Left kidney (tissue), 8 donors: ENCODE measurements at places on chromosomes 7 and 10.

DNA sequence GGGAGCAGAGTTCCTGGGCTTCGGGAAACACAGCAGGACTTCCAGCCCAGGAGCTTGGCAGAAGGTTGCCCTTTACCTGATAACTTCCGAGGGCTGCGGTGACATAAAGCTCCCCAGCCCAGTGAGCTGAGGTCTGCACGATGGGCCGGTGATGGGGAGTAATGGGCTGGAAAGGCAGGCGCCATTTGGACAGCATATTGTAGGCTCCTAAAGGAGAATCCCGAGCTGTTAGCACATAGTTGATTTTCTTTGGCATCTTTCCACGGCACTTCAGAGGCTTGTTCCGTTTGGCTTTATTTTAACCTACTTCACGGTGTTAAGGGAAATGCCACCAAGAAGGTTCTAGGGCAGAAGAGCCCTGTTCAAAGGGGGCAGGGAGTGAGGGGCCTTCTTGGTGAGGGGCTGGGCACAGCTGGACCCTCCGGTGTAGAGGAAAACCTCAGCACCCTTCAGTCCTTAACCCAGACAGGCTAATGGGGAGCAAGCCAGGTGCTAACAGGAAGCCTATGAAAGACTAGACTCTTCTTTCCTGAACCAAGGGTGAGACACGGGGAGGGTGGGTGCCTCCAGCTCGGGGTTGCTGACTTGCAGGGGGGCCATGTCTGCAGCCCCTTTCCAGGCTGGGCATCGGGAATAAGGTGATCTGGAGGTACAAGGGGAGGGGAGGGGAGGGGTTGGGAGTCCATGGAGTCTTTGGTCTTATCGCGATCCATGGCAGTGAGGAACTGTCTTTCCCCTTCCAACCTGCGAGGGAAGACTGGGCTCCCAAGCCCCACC, 347.7 kb downstream of the GLRX3 start:
- no peak for DNase-seq

GRCh38 chr10:21125471-21126228, 228.5 kb upstream of the NEBL start:
- DNase-seq, result no peak

DNA sequence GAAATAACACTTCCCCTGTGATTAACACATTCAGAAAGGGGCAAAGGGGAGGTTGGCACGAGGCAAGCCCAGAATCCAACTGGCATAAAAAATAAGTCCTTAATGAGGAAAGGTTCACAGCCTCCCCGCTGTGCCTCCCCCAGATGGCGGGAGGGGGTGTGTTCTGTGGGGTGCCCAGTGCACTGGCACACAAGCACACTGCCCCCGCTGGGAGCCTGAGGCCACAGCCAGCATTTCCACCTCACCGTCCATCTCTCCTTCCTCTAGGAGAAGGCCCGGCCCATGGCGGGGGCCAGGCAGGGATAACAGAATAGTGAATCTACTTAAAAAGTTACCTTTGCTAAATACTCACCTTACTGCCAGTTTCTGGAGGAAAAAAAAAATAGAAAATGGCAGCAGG, 43.2 kb downstream of the PRKAG2 start:
- DNase-seq, result no peak

DNA sequence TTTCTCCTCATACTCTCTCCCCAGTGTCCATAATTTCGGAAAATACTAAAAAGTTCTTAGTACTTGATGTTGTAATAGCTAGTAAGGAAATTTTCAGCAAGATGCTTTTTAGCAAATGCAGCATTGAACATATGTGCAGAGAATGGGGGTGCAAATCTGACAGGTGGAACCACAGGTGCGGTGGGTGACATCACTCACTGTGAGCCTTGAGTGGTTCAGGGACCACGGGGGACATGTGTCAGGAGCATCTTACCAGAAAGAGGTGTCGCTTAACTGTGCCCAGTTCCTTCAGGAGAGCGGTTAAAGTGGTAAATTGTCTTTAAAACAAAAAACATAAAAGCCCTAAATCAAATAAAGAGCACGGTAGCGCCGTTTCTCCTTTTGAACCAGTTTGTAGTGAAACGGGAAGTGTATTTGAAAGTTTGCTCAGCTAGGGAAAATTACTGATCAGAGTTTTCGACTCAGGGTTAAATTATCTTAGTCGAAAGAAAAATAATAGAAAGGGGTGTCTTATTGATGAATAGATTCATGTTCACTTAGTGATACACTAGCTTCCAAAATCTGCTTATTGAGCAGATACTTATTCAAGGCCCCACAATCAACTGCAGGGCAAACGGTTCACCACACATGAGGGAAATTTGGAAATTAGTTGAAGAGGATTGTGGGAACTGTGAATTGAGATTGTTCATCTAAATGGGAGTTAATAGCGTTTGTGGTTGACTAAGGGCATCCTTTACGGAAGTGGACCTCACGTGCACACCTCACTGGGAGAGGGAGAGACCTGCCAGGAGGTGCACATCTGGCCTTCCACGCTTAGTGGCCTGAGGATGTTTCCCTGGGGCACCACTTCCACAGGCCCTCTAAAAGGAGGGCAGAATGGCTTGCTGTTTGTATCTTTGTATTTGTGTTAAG, 12.7 kb downstream of the CUL1 start:
- DNase-seq, result no peak
